ENCODE measurements at places on chromosomes 1 and 21.

DNA sequence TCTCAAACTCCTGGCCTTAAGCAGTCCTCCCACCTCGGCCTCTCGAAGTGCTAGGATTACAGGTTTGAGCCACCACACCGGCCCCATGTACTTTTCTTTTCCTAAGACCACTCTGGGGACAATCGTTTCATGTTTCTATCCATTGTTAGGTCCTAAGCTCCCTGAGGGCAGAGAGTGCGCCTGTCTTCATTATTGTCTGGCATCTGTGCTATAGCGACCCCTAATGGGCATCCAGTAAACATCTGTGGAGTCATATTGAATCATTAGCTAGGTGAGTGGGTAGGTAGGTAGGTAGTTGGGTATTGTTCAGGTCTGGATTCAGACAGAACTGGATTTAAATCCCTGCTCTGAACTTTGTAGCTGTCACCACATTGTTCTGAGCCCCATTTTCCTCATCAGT, 66.1 kb downstream of the TMEM53 start:
- DNase-seq, result no peak

GRCh38 chr21:29678626-29679025, 261.2 kb downstream of the GRIK1 start:
- no peak for DNase-seq

- no peak for DNase-seq
Measured at GRCh38 chr1:170306513-170306910, 160.8 kb downstream of the NTMT2 start.

DNA sequence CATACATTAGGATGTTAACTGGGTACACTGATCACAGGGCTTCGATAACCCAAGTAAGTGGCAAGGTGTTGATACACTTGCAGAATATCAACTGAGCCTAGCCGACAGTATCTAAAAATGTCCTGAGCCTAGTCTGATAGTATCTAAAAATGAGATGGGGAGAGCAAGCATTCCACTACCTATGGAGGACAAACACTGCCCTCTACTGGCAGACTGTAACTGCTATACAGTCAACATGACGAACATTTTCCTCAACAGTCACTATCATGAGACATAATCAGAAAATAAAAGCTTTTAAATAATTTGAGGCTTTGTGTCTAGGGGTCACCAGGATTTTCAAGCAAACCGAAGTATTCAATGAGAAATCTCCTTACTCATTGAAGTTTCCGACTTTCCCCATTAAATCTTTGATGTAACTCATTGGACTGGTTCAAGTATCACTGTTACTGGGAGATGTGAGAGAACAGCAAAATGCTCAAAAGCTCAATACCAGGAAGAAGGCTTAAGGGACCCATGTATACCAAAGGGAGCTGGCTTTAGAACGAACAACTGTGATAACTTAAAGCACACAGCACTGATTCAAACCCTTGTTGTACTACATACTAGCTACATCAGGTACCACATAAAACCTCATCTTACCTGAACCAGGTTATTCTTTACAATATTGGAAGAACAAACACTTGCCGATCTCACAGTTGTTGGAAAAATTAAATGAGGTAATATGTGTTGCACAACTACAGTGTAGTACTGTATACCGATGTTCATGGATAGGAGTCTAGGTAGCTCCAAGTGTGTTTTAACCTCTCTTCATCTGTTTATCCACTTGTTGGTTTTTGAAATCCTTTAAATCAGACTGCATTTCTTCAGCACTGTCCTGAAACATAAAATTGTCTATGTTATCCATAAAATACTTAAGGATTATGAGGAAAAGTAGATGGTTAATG, 31.1 kb upstream of the SLC45A3 start:
- DNase-seq, result peak; percentile 32

GRCh38 chr1:83511146-83511726, 487.7 kb downstream of the TTLL7 start:
- no peak for DNase-seq

DNA sequence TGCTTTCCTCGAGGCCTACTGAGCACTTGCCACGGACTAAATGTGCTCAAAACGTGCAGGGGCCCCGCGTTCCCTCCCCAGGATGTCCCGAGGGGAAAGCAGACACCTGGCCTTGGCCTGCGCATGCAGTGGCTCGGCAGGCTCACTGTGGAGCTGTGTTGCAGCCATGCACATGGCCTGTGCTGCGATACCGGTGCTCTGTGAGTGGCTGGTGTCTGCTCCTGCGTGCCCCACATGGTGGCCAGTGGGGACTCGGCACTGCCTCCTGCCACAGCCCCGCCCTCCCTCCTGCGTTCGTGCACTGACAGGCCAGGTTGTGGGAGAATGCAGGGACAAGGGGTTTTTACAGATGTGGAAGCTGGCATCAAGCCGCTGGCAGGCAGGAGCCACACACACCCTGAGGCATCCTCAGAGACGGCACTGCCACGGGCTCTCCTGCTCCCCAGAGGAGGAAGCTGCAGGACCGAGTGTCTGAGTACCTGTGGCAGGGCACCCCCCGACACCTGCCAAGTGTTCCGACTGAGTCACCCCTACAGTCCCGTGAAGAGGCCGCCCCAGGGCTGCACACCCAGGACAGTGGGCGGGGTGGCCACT, 16.9 kb upstream of the PTTG1IP start:
- DNase-seq, result no peak

DNA sequence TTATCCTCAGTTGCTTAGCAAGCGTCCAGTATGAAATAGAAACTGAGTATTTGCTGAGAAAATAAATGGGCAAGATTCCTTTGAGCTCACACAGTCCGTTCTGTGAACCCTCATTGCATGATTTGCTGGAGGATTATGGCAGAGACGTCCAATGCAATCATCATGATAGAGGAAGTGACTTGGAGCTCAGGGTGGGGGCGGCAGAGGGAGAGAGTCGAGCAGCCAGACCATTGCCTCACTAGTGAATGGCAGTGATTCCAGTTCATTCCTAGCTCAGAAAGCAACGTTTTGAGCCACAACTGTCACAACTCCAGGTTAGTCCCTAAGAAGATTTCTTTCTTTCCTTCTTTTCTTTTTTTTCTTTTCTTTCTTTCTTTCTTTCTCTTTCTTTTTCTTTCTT, 27.5 kb upstream of the COL9A2 start:
- peak; percentile 14 for DNase-seq

- no peak for DNase-seq
Measured at GRCh38 chr21:44695641-44696040, 1.3 kb upstream of the KRTAP10-12 start.

DNA sequence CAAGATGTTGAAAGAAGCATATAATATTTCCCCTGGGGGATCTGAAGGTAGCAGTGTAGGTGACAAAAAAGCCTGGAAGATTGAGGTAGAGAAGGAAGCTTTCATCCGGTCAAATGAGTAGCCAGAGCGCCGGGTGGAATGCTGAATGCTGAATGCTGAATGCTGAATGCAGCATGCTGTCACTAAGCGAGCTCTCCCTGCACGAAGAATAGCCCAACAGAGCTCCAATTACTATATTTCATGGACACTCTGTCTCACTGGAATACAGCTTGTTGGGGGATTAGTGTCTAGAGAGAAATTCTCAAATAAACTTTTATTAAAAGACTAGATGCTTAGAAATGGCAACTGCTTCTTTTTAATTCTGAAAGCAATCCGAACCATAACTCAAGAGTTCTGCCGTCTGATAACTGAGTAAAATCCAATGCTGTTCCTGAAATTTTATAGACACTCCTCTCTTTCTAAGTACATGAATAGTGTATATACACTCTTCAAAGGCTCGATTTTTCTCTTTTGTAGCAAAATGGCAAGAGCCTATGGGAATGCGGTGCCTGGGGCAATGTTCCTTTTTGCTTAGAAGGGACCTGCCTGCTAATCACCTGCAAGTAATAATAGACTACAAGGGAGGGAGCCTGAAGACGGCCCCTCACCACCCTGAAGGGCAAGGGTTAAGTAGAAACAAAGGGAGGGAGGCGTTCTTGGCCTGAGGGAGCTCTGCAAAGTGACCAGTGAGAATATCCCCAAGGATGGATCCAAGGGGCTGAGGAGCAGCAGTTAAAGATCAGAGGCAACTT, 203.7 kb upstream of the ESRRG start:
- no peak for DNase-seq

DNA sequence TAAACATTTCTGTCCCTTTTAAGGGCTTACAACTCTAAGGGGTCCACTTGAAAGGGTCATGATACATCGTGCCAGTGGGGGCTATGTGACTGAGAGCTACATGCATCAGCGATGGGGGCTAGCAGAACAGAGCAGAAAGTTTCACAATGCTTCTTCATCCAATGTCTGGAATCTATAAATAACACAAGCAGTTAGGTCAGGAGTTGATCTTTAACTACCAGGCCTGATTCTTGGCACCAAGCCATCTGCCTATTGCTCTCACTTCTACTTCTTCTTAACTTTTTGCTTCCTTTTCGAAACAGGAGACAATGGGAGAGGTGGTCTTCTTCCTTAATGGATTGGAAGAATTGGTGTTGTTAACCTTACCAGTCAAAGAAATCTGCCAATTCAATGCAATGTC, 410.0 kb downstream of the TGFB2 start:
- no peak for DNase-seq

DNA sequence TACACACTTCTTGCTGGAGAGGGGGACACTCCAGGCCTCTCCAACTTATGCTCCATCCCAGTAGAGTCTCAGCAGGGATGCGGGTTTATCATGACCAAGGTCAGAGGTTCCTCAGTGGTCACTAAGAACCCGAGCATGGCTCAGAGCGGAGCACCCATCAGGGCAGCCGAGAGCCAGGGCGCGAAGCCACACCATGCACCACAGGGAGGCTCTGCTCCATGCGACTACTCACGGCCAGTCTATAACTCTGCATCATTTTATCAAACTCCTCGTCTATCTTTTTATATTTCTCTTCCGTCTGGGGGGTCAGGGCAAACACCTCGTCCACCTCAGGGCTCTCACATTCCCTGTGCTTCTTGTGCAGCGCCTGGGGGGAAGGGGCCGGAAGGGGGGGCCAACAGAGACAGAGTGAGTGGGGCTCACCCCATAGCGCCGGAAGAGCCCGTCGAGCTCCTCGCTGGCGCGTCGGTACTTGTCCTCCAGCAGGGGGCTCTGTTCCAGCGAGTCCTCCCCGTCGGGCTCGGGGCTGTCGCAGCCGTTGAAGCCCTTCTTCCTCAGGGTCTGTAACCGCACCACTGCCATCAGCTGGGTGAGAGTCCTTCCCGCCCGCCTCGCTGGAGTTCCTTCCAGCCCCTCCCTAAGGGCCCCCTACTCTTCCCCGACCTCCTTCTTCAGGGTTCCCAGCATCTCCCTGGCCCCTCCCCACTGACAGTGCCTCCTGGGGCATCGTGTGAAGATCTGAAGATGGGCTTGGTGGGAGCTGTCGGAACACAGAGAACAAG, 20.0 kb downstream of the MEF2D start:
- peak; percentile 82 for DNase-seq

DNA sequence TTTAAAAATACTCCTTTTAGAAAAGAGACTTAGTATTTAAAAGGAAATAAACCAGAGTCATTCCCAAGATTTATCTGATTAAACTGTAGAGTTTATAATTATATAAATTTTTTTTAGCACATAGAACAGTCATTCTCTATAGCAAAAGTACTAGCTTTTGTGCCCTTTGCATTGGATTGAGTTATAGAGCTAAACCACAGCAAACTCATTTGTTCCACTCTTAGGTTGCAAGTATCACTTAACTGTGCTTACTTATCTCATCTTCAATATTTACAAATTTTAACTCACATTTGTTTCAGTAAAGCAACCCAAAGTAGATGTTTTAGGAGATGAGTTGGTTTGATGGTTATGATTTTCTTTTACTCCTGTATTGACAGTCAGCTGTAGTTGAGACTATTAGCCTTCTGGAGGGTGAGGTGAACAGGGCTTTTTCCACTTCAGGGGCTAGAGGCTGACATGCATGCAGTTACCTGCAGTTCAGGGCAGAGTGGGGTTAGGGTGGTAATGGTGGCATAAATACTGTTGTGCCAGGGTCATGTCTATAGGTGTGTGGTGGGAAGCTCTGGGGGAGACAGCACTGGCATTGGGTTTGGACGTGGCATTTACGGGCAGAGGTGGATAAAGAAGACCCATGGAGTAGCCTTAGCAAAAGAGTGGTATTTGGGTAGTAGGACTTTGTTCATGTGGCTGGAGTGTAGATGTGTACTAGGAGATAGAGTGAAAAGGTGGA, 42.1 kb downstream of the DYRK1A start:
- DNase-seq, result no peak

GRCh38 chr1:54342288-54342687, 63.9 kb downstream of the SSBP3 start:
- DNase-seq, result no peak

GRCh38 chr1:167429612-167430011, 88.7 kb downstream of the CD247 start:
- no peak for DNase-seq

- no peak for DNase-seq
Measured at GRCh38 chr1:116824631-116825206, 70.5 kb downstream of the CD2 start.

DNA sequence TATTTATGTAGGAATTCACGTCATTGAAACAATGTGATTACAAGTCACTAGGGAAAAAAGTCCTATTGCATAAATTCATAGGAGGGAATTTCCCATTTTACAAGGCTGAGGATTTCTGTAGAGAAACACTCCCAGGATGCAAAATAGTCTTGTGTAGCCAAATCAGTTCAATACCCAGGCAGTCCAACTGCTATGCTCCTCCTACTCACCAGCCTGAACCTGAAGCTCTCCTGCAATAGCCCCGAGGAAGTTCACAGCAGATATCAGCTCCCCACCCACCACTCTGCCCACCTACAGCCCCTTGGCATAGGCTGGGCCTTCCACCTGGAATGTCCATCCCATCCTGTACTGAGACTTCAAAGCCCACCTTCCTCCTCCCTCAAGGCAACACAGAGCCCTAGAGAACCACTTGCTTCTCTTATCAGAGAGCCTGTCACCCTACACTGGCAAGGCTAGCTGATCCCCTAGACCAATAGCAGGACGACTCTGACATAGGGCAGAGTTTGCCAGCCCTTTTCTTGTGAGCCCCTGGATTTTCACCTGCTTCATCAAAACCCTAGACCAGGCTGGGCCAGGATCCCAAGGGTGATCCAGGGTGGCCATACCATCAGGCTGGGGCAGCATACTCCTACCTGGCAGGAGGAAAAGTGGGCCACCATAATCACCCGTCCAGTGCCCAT, 1.5 kb downstream of the LSS start:
- DNase-seq, result no peak

- DNase-seq, result no peak
Measured at GRCh38 chr1:169110236-169110635, 3.7 kb downstream of the ATP1B1 start.

GRCh38 chr1:20279509-20279908, 11.2 kb upstream of the VWA5B1 start:
- no peak for DNase-seq

- DNase-seq, result no peak
Measured at GRCh38 chr1:155938220-155938627, 3.2 kb upstream of the RXFP4 start.

- DNase-seq, result no peak
Measured at GRCh38 chr1:78275906-78276685, 214.7 kb upstream of the PTGFR start.

- no peak for DNase-seq
Measured at GRCh38 chr1:7784492-7785071, 491 bp downstream of the PER3 start.
